Nasal cavity respiratory epithelium epithelial cell of viscerocranial mucosa (primary cell): ENCODE measurements at places on chromosomes 5 and 9. TPM values are rescaled to one million over a fixed set of nuclear protein-coding genes. Genes with fewer than 3 reads are reported as not detected.

The C9orf153 gene
- 0.34 and 0.64 TPM in 2 replicates for total RNA-seq

The NXNL2 gene
- under 0.01 and 0.07 TPM in 2 replicates for total RNA-seq

The PCDHB11 gene
- 0.34 and 0.85 TPM in 2 replicates for total RNA-seq

The FEM1C gene
- 19.8 and 24.2 TPM in 2 replicates for total RNA-seq

The SH3TC2 gene
- total RNA-seq = 5.1 and 6.0 TPM in 2 replicates

The ASTN2 gene
- total RNA-seq = 0.34 and 2.0 TPM in 2 replicates

The NOXA1 gene
- total RNA-seq = 0.68 and 3.3 TPM in 2 replicates

The NIPAL4 gene
- 15.0 and 39.0 TPM in 2 replicates for total RNA-seq

The ARID3C gene
- total RNA-seq = 0.34 and 0.50 TPM in 2 replicates

The ARHGEF37 gene
- 17.4 and 41.8 TPM in 2 replicates for total RNA-seq

The GMCL2 gene
- total RNA-seq = not detected in 2 replicates

The SHISAL2B gene
- total RNA-seq = not detected in 2 replicates

The ECSCR gene
- total RNA-seq = not detected in 2 replicates

The QRFP gene
- total RNA-seq = not detected in 2 replicates

The PCDHB4 gene
- total RNA-seq = under 0.01 and 0.21 TPM in 2 replicates

The GABRG2 gene
- total RNA-seq = not detected in 2 replicates

The PHYHD1 gene
- 1.3 and 1.7 TPM in 2 replicates for total RNA-seq

The ABLIM3 gene
- total RNA-seq = 7.7 and 11.3 TPM in 2 replicates

The ZNF354B gene
- 6.2 and 11.0 TPM in 2 replicates for total RNA-seq

The GHR gene
- 2.1 and 4.6 TPM in 2 replicates for total RNA-seq

The FPGS gene
- 42.7 and 60.6 TPM in 2 replicates for total RNA-seq

The SEMA4D gene
- 0.68 and 7.0 TPM in 2 replicates for total RNA-seq

The GLRA1 gene
- total RNA-seq = not detected in 2 replicates

The INSL4 gene
- total RNA-seq = not detected in 2 replicates

The PCDHAC2 gene
- 16.7 and 25.5 TPM in 2 replicates for total RNA-seq

The FGFR4 gene
- 1.2 and 2.1 TPM in 2 replicates for total RNA-seq

The FAM120A gene
- 120 and 184 TPM in 2 replicates for total RNA-seq

The OMD gene
- not detected in 2 replicates for total RNA-seq

The NRG2 gene
- total RNA-seq = under 0.01 and 0.07 TPM in 2 replicates

The DAB2IP gene
- total RNA-seq = 10.3 and 41.1 TPM in 2 replicates

The FCN1 gene
- total RNA-seq = not detected in 2 replicates

The ZFP2 gene
- 1.0 and 1.7 TPM in 2 replicates for total RNA-seq

The SLC23A1 gene
- total RNA-seq = under 0.01 TPM in 1 of 2 replicates, not detected in the other

The MTRR gene
- 27.7 and 32.7 TPM in 2 replicates for total RNA-seq

The RPL35 gene
- total RNA-seq = 1,196 and 2,349 TPM in 2 replicates

The ESM1 gene
- total RNA-seq = 0.68 TPM in 1 of 2 replicates, not detected in the other

The NME5 gene
- total RNA-seq = under 0.01 and 1.9 TPM in 2 replicates

The SV2C gene
- under 0.01 TPM in 2 replicates for total RNA-seq

The CHSY3 gene
- total RNA-seq = under 0.01 and 0.21 TPM in 2 replicates

The RMRP gene
- 18,537 and 104,493 TPM in 2 replicates for total RNA-seq

The ZNF169 gene
- total RNA-seq = 2.4 and 3.1 TPM in 2 replicates

The DMRT3 gene
- total RNA-seq = not detected in 2 replicates

The RPP25L gene
- total RNA-seq = 18.0 and 56.4 TPM in 2 replicates

The ENTREP1 gene
- total RNA-seq = 0.68 and 1.4 TPM in 2 replicates

The CDH18 gene
- under 0.01 TPM in 1 of 2 replicates, not detected in the other for total RNA-seq

The CARD19 gene
- 24.6 and 35.8 TPM in 2 replicates for total RNA-seq

The ARHGEF28 gene
- 51.5 and 58.1 TPM in 2 replicates for total RNA-seq

The IPPK gene
- total RNA-seq = 40.7 and 62.1 TPM in 2 replicates

The LCNL1 gene
- total RNA-seq = not detected in 2 replicates

The REEP2 gene
- 0.34 and 2.8 TPM in 2 replicates for total RNA-seq

The SPATA31E1 gene
- total RNA-seq = not detected in 2 replicates

The FGF1 gene
- under 0.01 and 0.64 TPM in 2 replicates for total RNA-seq

The C5orf46 gene
- total RNA-seq = not detected in 2 replicates

The GRXCR2 gene
- total RNA-seq = not detected in 2 replicates

The DRD1 gene
- not detected in 2 replicates for total RNA-seq

The PCDHGA9 gene
- total RNA-seq = 0.34 and 3.8 TPM in 2 replicates

The PDLIM4 gene
- total RNA-seq = 10.9 and 39.3 TPM in 2 replicates
